ENCODE measurements at places on chromosomes 2 and 18. TPM values are rescaled to one million over a fixed set of nuclear protein-coding genes. Genes with fewer than 3 reads are reported as not detected.

DNA sequence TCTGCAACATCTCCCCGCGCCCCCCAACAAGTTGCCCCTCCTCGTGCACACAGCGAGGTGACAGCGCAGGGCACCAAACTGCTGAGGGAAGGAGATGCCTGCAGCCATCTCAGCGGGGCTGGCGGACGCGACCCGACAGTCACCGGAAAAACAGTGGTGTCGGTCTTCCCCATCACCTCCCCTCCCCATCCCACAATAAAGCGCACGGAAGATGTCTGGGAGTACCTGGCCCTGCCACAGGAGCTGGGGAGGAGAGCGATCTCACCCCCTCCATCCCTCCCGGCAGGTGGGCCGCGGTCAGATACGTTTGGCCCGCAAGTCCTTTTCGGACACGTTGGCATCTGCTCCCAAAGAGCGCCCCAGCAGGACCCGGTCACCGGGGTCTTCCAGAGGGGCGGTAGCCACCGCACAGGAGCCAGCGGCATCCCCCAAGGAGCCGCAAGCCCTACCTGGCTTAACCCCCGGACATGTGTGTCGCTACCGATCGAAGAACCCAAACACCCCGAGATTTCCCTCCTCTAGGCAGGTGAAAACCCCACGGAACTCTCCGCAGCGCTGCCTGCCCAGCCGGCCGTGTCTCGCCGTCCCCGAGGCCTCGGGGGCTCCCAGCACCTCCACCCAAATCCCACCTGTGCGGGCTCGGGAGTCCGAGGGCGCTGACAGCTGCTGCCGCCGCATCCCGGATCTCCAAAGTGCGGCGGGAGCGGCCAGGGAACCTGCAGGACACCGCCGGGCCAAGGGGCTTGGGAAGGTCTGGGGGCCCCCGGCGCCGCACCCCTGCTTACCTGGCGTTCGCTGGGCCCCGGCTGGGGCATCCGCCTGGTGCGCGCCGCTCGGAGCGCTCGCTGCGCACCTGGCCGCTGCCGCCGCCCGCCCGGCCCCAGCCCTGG, 657 bp downstream of the ATP8B1 start:
- peak overlapping the region; percentile 85 for H3K27ac ChIP-seq
- no peaks in the 10 kb centered on the region for H3K27me3 ChIP-seq
- peaks cover 26% of the 10 kb centered on the region for H3K4me1 ChIP-seq
- H3K36me3 ChIP-seq, result no peaks in the 10 kb centered on the region

DNA sequence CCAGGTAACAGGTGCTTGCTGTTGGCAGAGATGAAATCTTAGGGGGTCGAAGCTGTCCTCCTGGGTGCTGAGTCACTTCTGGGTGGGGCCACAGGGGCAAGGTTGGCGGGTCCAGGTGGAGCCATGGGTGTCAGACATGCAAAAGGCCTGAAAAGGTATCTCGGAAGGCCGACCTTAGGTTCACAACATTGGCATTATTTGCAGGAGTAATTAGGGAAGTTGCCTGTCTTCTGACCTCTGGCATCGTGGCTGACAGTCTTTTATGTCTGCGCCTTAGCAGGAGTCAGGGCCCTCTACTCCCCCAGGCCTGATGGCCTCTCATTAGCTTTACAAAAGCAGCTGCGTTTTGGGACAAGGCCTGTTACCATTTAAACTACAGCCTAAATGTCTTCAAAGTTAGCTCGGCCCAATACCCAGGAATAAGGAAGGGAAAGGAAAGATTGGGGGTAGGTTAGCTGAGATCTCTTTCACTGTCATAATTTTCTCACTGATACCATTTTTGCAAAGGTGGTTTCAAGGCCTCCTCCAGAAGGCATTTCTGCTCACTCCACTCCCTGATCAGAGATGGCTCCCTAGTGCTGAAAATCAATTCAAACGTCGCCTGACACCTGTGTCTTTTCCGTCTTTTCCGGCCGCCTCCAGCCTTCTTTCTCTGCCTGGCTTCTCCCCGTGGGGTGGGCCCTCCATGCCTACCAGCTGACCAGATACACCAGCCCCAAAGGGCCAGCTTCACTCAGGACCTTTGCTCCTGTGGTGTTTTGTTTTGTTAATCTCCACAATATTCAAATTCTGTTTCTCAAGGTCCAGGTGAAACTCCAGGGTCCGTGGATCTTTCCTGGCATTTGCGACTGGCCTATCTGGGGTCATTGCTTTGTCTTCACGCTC, 90.8 kb downstream of the RHOB start:
- H3K27me3 ChIP-seq, result no peaks in the 10 kb centered on the region
- H3K4me3 ChIP-seq, result no peak overlapping the region
- H3K36me3 ChIP-seq, result no peaks in the 10 kb centered on the region
- DNase-seq, result no peak

DNA sequence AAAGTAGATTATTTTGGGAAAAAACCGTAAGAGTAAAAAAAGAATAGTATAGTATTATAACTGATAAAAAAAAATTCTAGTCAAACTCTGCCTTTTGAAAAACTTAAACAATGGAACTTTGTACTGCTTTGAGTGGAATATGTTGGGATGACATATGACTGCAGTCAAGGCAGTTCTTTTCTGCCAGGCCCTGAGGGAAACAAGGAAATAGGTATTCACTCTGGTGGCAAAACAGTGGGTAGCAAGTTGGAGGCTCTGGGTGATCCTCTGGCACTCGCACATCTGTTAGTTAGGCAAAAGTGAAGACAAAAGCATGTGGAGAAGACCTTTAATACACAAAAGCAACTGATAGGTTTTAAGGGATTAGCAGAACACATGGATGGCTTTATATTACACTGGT, 102.2 kb downstream of the ARHGEF33 start:
- no peaks in the 10 kb centered on the region for H3K36me3 ChIP-seq
- no peaks in the 10 kb centered on the region for H3K27me3 ChIP-seq
- no peak overlapping the region for H3K4me3 ChIP-seq
- no peak overlapping the region for H3K27ac ChIP-seq
- no peaks in the 10 kb centered on the region for H3K4me1 ChIP-seq

GRCh38 chr2:15840148-15840547, 100.2 kb upstream of the MYCN start:
- H3K36me3 ChIP-seq, result no peaks in the 10 kb centered on the region
- H3K4me1 ChIP-seq, result no peaks in the 10 kb centered on the region
- H3K27me3 ChIP-seq, result no peaks in the 10 kb centered on the region
- DNase-seq, result no peak
- no peak overlapping the region for H3K27ac ChIP-seq

DNA sequence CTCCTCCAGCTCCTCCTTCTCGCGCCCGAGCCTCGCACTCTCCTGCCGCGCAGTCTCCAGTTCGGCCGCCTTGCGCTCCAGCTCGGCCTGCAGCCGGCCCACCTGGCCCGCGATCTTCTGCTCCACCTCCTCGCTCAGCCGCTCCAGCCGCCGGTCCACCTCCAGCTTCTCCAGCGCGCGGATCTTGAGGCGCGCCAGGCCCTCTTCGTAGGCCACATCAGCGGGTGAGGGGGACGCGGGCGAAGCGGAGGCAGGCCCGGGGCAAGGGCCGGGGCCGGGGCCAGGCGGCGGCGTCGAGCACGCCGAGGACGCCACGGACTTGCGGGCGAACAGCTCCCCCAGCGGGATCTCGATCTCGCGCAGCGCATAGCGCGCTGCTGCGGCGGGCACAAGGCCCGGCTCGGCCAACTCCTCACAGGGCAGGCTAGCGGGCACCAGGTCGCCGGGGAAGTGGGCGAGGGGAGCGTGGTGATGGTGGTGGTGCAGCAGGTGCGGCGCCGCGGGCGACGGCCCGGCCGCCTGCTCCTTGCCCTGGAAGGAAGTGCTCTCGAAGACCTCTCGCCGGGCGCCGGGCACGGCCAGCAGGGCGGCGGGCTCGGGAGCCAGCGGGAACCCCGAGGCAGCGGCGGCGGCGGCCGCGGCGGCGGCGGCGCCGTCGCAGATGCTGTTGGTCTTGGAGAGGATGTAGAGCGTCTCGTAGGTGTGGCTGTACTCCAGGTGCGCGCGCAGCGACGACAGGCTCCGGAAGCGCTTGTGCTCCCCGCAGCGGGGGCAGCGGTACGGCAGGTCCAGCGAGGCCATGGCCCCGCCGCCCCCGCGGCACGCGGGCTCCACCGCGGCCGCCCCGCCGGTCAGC, 15.2 kb downstream of the FBXO41 start:
- H3K27ac ChIP-seq, result no peak overlapping the region
- DNase-seq, result no peak
- no peaks in the 10 kb centered on the region for H3K27me3 ChIP-seq
- H3K4me3 ChIP-seq, result peak overlapping the region; percentile 30
- H3K36me3 ChIP-seq, result no peaks in the 10 kb centered on the region

DNA sequence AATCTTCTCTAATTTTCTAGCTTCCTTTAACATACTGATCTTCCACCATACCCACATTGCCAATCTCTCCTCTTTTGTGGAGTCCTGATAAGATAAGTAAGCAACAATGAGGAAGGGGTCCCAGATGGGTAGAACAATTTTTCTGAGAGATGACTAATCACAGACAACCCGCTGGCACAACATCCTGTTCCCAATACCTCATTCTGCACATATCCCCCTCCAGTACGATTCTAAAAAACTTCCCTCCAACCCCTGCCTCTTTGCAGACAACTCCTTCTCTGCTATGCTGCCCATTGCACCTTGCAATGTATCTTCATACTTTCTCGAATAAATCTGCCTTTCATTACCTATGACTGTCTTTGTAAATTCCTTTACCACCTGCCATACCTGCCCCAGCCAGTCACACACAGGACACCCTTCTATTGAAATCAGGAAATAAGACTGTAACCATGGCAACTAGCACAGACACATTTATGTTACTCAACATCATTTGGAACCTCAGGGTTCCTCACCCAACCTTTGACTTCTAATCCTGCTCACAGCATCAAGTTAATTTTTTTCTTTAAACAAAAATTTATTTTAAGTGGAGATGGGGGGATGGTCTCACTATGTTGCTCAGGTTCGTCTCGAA, 7.4 kb upstream of the EXOC6B start:
- H3K27ac ChIP-seq, result no peak overlapping the region
- no peaks in the 10 kb centered on the region for H3K36me3 ChIP-seq
- H3K4me3 ChIP-seq, result no peak overlapping the region
- DNase-seq, result no peak
- peaks cover 9% of the 10 kb centered on the region for H3K4me1 ChIP-seq

DNA sequence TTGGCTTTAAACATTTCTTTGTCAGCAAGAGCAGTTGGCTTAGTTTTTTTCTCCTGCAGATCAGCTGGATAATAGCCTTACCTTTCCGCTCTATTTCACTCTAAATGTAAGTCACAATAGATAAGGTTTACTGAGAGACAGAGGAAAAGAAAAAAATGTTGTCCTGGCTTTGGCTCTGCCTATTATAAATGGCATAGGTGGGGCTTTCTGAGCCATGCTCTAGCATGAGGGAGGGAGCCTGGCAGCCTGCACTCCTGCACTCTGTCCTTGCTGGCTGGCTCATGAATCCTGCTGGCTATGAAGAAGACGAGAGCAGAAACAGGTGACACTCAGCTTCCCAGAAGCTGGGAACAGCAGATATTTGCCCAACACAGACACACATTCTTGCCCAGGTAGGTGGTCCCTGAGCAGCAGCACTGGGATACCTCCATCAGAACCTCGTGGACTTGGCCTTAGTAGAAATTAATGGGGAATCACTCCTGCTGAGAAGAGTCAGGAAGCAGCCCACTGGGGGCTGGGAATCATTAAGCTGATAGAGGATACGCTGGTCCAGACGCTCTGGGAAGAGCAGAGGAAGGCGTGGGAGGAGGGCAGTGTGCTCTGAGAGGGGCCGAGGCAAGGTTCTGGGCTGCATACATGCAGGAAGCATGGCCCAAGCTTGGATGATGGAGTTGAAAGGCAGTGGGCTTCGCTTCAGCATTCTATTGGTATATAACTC, 514.4 kb upstream of the HS6ST1 start:
- no peak for DNase-seq
- no peaks in the 10 kb centered on the region for H3K4me1 ChIP-seq
- no peaks in the 10 kb centered on the region for H3K27me3 ChIP-seq
- H3K4me3 ChIP-seq, result no peak overlapping the region
- H3K27ac ChIP-seq, result no peak overlapping the region

DNA sequence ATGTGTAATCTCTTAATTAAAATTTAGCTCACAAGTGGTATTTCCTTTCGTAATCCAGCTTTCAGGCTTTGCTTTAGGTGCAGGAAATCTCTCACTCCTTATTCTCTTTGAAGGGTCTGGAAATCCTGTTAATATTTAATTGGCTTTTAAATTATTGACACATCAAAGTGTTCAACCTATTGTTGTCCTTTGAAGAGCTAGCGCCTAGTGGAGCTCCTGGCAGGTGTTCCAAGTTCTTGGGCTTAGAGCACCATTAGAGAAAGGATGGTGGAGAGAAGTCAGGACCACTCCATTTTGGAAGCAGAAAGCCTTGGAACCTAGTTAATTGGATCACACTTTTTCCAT, 92.4 kb downstream of the CABLES1 start:
- peaks cover 90% of the 10 kb centered on the region for H3K4me1 ChIP-seq
- H3K27me3 ChIP-seq, result no peaks in the 10 kb centered on the region
- DNase-seq, result no peak
- peak overlapping the region; percentile 79 for H3K27ac ChIP-seq
- H3K36me3 ChIP-seq, result no peaks in the 10 kb centered on the region

- DNase-seq, result no peak
- H3K27ac ChIP-seq, result no peak overlapping the region
- peaks cover 41% of the 10 kb centered on the region for H3K4me1 ChIP-seq
- no peaks in the 10 kb centered on the region for H3K36me3 ChIP-seq
- no peaks in the 10 kb centered on the region for H3K27me3 ChIP-seq
Measured at GRCh38 chr2:127359520-127359919, 28.3 kb downstream of the MAP3K2 start.

- H3K27me3 ChIP-seq, result no peaks in the 10 kb centered on the region
- peak within 1 kb of the TSS; percentile 97 for H3K27ac ChIP-seq
- peak within 1 kb of the TSS; percentile 91 for H3K4me3 ChIP-seq
- H3K4me1 ChIP-seq, result peaks cover 44% of the 10 kb centered on the region
- peaks cover 9% of the 10 kb centered on the region for H3K36me3 ChIP-seq
Measured at GRCh38 chr2:161160226-161161073, at the start of gene TANK. Gene TANK, plus strand, starts transcription at chr2:161160428. Its CDS starts 19,235 bp downstream, at chr2:161179663.

- no peaks in the 10 kb centered on the region for H3K36me3 ChIP-seq
- no peak overlapping the region for H3K4me3 ChIP-seq
- H3K27me3 ChIP-seq, result no peaks in the 10 kb centered on the region
- DNase-seq, result no peak
- no peak overlapping the region for H3K27ac ChIP-seq
- no peaks in the 10 kb centered on the region for H3K4me1 ChIP-seq
Measured at GRCh38 chr18:74429096-74429495, 28.0 kb downstream of the DIPK1C start.

The KCNJ13 gene
- total RNA-seq, result not detected

The PARD6G gene
- 32.7 TPM for total RNA-seq

The LDLRAD4 gene
- total RNA-seq, result 24.3 TPM

The CFAP53 gene
- total RNA-seq, result not detected

The CHRNG gene
- not detected for total RNA-seq

The SERPINB3 gene
- 464 TPM for total RNA-seq

The EFEMP1 gene
- 235 TPM for total RNA-seq

The OTOS gene
- total RNA-seq, result not detected

The ST6GAL2 gene
- total RNA-seq, result 2.9 TPM

The REG3G gene
- not detected for total RNA-seq

The MRPL33 gene
- total RNA-seq, result 87.7 TPM

The IL36G gene
- not detected for total RNA-seq

The ANKRD30B gene
- total RNA-seq, result not detected

All from vagina (tissue), 2 donors.